ENCODE measurements at places on chromosomes 12 and 14.
A peak's percentile ranks its signal among the peaks of the same experiment; 100 is the strongest.

GRCh38 chr12:112206944-112207343 lies 81.6 kb downstream of the TRAFD1 start:
- no peak for DNase-seq

- no peak for DNase-seq
These were observed 28.5 kb downstream of the PRIMA1 start for GRCh38 chr14:93759719-93760307.

- DNase-seq = no peak
These were observed 12.4 kb upstream of the SYNDIG1L start for GRCh38 chr14:74438351-74438915.

DNA sequence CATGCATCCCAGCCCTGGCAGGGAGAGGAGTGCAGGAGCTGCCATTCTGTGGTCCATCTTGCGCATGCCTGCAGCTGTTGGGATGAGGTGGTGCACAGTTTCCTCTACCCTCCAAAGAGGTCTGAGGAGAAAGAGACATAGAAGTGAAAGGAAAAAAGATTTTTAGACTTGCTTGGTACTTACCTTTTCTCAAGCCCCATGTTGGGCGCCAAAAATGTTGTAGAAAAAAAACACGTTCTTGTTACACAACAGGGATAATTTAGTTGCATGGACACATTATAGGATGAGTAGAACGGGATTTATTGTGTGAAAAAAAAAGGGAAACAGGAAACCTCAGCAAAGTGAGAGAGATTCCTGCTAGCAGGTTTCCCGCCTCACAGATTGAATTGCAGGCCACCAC lies 244.4 kb upstream of the GARIN2 start:
- no peak for DNase-seq

DNA sequence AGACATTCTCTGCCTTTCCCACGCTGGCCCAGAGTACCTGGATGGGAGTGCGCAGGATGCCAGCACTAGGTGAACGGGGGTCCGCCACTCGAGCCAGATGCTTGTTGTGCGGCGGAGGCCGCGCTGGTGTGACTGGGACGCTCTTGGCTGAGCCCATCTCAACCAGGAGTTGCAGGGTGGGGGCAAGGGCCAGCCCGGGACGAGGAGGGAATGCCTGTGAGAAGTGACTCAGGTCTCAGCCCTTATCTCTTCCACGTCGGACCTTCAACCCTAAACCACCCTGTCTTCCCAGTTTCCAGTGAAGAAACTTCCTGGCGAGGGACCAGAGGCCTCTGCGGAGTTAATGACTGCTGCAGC lies 312 bp downstream of the CDCA3 start:
- DNase-seq = no peak

DNA sequence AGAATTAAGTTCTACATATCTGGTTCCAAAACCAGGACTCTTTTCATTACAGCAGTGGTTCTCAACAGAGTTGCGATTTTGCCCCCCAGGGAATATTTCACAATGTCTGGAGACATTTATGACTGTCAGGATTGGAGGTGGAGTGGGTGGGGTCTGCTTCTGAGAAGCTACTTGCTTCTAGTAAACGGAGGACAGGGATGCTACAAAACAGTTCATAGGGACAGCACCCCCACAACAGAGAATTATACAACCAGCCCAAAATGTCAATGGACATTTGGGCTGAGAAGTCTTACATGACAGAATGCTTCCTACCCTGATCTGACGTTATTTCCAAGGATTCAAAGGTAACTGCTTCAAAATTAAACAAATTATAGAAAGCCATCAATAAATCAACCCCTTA lies 739 bp upstream of the SPATA7 start:
- DNase-seq = peak; percentile 53

DNA sequence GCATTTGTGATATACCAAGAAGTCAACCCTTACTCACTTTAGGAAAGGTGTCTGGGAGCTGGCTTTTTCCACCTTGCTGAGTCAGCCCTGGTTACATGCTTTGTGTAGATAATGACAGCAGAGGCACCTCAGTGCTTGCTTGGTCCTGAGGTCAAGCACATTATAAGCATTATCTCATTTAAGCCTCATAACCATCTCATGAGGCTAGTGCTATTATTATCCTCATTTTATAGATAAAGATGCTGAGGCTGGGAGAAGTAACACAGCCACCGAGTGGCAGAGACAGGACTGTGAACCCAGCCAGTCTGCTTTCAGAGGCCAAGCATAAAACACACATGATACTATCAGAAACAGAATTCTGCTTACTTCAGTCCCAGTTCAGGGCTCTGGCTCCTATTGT lies 29.4 kb downstream of the MAX start:
- no peak for DNase-seq

DNA sequence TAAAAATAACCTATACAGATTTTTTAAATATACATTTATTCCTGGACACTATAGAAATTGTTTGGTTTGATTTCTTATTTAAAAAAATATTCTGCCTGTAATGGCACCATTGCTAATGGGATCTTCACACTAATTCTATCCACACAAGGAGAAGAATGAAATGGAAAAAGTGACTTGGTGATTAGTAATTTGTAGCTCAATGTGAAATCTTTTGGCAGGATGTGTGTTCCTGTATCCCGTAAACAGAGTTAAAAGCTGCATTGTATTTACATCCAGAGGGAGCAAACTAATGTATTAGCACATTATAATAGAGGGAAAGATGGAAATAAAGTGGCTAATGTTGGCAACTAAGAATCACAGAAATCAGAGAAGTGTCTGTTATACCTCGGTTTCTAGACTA lies 1455.3 kb upstream of the FLRT2 start:
- DNase-seq = no peak

- DNase-seq = no peak
These were observed 371 bp downstream of the CHD8 start for GRCh38 chr14:21455592-21455911.

GRCh38 chr12:57477710-57478681 lies 1.7 kb downstream of the ARHGAP9 start:
- peak; percentile 22 for DNase-seq

DNA sequence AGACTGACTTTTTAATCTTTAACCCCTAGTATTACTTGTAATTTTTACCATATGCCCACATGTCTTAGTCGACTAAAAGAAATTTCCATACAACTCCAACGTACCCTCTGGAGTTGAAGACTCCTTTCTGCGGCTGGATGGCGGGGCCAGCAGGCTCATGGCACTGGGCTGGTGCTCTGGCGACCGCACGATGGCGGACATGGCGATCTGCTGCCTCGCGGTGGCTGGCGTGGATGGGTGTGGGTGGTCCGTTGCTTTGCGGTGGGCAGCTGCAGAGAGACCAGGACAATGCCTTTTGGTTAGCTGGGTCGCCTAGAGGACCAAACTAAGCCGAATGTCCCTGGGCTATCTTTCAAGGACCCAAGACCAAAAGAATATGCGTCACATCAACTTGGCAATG lies 50.2 kb downstream of the PRKAB1 start:
- no peak for DNase-seq

- DNase-seq = no peak
These were observed 95.1 kb downstream of the SCARB1 start for GRCh38 chr12:124768452-124769162.

- DNase-seq = peak; percentile 29
These were observed 11.3 kb upstream of the SCFD1 start for GRCh38 chr14:30610787-30611343.

DNA sequence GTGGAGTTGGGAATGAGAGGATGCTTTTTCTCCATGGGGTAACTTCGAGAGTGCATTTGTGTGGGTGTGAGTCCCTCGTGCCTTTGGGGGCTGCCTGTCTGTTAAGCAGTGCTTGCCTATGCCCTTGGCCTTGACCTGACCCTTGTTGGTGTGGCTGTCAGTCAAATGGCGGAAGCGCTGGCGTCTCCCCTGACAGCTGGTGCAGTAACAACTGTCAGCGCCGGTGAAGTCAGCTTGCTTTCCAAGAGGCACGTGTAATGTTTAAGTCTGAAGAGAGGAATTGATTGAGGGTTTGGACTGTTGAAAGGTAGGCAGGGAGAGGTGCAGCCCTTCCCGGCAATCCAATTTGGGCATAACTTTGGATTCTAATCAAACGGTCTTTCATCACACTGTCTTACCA lies 211.3 kb downstream of the AACS start:
- no peak for DNase-seq

GRCh38 chr12:76856018-76856644 lies 22.7 kb downstream of the CSRP2 start:
- no peak for DNase-seq

DNA sequence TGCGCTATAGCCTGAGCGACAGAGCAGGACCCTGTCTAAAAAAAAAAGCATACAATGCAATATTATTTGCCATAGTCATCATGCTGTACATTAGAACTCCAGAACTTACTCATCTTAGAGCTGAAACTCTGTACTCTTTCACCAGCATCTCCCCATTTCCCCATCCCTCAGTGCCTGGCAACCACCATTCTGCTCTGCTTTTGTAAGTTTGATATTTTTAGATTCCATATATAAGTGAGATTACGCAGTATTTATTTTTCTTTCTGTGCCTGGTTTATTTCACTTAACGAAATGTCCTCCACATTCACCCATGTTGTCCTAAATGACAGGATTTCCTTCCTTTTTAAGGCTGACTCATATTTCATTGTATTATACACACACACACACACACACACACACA lies 121.8 kb downstream of the BBS10 start:
- no peak for DNase-seq

- no peak for DNase-seq
These were observed 21.0 kb upstream of the MYL2 start for GRCh38 chr12:110941391-110941790.

DNA sequence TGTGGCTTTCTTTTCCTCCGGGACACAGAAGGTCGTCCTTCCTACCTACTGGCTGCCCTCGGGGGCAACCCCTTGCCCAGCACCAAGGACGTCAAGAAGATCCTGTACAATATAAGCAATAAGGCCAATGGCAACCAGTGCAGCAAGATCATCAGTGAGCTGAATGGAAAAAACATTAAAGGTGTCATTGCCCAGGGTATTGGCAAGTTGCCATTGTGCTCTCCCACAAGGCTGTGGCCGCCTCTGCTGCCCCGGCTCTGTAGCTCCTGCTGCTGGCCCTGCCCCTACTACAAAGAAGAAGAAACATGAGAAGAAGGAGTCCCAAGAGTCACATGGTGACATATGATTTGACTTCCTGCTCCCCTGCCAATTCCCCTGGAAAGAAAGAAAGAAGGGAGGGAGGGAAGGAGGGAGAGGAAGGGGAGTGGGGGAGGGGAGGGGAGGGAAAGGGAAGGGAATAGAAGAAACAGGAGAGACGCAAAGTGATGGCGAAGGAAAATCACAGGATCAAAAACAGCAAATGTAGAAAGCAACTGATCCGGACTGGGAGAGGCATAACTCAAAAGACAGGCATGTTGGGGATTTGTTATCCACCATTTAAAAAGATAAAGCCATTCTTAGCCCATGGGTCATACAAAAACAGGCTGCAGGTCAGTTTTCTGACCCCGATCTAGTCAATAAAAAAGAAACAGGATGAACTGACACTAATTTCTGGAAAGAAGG lies 61.3 kb upstream of the RESF1 start:
- no peak for DNase-seq

DNA sequence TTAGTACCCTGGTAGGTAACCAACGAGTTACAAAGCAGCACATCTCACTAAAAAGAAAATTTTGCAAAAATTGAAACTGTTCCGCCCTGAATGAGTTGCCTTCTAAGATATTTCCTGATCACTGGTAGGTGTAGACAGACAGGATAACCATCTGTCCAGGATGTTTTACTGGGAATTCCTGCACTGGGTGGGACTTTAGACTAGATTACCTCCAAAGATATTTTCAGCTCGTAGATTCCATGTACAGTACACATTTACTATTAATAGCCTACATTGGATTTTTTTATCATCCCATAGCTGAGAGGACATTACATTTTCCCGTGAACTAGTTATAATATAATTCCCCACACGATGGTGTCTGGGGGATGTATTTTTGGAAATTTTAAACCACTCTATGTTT lies 139.6 kb downstream of the DYRK2 start:
- no peak for DNase-seq

DNA sequence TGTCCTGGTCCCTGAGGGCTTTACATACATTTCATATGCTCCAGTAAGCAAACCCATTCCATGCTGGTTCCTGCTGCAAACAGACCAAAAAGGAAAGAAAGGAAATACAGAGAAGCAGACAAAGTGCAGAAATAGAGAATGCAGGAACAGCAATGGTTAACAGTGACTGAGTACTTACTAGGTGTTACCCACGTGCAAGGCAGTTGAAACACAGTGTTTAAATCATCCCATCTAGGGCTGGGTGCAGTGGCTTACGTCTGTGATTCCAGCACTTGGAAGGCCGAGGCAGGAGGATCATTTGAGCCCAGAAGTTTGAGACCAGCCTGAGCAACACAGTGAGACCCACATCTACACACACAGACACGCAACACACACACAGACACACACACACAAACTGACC lies 21.2 kb upstream of the NINJ2 start:
- no peak for DNase-seq

DNA sequence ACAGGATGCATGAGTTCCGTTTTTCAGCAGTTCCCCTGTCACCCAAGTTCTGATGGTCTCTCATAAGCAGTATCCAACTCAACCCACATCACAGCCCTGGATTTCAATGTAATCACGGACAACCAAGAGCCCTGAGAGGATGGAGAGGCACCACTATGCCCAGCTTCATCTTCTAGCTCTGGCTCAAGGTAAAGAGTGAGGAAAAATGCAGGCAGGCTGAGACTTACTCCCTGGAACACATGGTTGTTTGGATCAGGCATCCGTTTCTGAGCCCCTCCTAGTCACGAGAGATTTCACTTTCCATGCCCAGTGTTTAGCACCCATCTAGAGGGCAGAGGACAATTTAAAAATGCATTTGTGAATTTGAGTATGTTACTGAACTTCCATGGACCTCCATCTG lies 45.0 kb downstream of the ANO2 start:
- DNase-seq = no peak

DNA sequence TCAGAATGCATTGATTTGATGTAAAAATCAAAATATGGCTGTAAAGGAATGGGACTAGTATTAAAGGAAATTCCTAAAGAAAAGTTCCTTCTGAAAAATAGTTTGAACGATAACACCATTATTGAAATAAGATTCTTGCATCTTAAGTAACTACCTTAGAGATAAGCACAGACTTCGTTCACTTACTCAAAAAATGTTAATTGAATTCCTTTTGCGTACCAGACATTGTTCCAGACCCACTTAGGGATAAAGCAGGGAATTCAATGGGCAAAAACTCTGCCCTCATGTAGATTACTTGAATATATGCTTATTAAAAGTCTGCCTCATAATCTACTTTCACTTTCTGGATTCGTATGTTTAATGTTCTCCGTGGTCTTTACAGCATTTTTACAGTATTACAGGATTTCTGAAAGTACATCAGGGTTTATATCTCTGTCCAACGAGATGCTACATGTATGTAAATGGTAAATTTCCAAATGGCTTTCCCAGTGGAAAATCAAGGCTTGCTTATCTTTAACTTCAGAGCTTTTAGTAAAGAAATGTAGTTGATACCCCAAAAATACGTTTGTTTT lies 213.7 kb downstream of the GXYLT1 start:
- DNase-seq = no peak

- DNase-seq = no peak
These were observed 126.3 kb upstream of the FGD4 start for GRCh38 chr12:32273063-32273522.

DNA sequence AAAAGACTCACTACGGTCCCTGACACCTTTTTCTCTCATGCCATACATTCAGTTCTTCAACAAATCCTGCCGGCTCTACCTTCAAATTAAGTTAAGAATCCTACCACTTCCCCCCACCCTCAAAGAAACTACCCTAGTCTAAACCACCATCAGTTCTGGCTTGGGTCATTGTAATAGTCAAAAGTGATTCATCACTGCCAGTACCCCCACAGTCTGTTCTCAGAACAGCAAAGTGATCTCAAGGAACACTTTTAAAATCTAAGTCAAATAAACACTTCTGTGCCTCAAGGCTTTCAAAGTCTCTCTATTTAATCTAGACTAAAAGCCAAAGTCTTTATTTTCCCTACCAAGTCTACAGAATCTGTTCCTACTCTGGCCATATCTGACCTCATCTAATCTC lies 12.0 kb upstream of the FAM234B start:
- DNase-seq = no peak
